ENCODE measurements at places on chromosomes 6 and 20.
A peak's percentile ranks its signal among the peaks of the same experiment; 100 is the strongest.

DNA sequence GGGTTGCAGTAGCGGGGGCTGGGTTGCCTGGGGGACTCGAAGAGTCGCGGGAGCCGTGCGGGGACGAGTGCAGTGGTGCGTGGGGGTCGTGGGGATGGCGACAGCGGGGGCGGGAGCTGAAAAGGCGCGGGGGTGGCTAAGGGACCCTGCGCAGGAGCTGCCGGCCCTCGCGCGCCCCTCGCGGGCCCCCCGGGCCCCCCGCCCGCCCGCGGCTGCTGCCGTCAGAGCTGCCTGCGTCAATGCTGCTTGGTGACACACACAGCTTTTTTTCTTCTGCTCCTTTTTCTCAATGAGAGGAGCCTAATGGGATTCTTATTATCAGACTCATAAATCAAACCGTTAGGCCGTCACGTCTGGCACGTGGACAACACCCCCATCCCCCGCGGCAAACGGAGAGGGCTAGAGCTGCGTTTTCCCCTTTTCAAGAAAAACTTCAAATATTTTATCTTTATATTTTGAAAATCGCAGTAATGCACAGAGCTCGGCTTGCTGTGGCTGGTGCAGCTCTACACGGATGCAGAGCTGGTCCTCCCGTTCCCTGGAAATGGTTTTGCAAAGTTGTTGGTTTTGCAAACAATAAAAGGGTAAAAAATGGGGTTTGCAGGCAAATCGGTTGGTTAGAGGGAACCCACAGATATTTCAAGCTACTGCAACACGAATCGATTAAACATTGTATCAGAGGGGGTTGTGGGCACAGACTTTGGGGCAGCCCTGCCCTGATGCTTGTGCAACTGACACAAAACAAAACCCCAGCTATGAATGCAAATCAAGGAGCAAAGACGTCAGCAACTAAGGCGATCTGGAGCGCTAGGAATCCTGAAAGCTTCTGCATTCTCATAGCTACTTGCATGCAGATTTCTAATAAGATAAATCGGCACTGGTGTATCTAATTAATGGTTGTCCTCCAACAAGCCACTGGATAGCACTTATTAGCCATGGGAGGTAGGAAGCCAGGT, 161.4 kb downstream of the TBXT start:
- DNase-seq = peak; percentile 37

- no peak for DNase-seq
Observed at GRCh38 chr6:108895571-108895970, 47.3 kb downstream of the ARMC2 start.

DNA sequence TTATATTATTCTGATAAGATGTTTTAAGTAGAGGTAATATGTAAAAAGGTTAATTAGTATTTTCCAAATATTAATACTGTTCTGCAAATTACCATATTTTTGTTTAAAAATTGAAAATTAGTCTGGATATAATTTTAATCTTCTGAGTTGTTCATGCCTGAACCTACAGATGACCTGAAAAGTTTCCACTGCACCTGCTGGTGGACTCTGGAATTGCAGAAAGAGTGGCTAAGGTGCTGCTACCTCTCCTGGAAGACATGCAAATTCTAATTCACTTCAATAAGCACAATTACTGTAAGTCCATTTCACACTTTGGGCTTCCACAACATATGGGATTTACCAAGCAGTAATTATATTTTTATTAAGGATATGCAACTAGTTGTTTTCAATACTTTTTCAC, 77.7 kb upstream of the OLIG3 start:
- DNase-seq = peak; percentile 76

- DNase-seq = no peak
Observed at GRCh38 chr20:14049111-14049510, 53.8 kb downstream of the MACROD2 start.

- DNase-seq = no peak
Observed at GRCh38 chr6:131134980-131135243, 355 bp upstream of the AKAP7 start.

GRCh38 chr20:428658-429200, 20.6 kb downstream of the RBCK1 start:
- DNase-seq = peak; percentile 60

All from GM23338 (cell line).